ENCODE measurements at places on chromosomes 11 and 22.

DNA sequence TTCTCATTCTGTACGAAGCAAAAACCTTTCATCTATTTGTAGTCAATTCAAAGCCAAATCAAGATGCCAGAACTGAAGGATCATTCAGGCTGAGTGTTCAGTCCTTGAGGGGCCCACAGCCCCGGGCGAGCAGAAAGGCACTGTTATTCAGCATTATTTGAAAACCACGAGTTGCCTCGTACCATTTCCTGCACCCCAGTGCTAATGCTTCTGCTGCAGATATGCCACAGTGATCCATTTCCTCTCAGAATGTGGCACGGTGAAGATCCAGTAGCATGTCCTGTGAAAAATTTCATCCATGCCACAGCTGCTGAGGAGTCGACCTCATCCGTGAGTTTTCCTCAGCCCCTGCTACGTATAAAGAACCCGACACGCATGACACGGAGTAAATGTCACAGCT lies 85.4 kb downstream of the OSBP2 start:
- DNase-seq: no peak

GRCh38 chr11:75510004-75510722 lies 15.6 kb downstream of the GDPD5 start:
- DNase-seq: no peak

GRCh38 chr11:64305691-64306562 lies 603 bp downstream of the ESRRA start:
- peak; percentile 61 for DNase-seq

- no peak for DNase-seq
Observed at GRCh38 chr22:50303848-50304527, 3.5 kb downstream of the PLXNB2 start.

DNA sequence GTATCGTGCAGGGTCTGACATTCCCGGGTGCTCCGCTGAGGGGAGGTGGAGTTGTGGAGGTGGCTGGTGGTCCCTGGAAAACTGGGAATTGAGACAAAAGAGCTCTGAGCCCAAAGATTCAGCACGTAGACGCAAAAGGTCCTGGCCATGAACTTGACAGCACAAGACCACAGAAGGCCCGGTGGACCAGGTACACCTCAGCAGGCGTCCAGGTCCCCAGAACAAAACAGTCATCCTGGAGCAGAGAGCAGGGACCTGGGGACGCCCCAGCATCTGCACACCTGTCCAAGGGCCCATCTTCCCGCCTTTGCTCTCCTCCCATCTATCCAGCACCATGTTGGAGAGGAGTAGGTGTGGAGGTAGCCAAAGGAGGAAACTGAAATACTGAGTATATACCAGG lies 13.8 kb upstream of the MB start:
- no peak for DNase-seq

GRCh38 chr22:44395118-44396005 lies 82.6 kb upstream of the SHISAL1 start:
- DNase-seq: no peak

GRCh38 chr11:111697933-111698371 lies 68.2 kb downstream of the PPP2R1B start:
- no peak for DNase-seq

- no peak for DNase-seq
Observed at GRCh38 chr11:118957968-118958367, 1.9 kb downstream of the UPK2 start.

DNA sequence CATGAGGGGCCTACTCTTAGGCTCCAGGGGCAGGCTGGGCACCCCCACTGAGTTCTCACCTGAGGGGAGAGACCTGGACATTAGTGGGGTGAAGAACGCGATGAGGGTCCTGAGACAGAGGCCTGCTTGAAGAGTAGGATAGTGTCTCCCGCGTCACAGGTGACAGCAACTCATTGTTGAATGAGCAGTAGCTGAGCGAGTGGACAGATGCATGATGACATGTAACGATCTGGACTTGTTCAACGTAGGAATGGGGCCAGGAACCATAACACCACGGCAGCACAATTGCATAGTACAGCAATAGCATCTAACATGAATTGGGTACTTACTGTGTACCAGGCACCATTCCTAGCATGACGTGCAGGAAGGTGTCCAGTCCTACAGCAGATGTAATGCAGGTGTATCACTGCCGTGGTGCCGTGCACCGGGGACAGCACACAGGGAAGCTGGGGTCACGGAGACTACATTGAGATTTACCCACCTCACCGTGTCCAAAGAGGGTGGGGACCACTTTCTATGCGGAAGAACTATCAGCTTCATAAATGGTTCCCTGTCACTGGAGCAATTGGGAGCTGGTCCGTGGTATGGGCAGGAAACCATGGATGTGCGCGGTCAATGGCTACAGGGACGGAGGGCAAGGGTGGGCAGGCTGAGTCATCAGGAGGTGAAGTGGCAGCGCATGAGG lies 1019.1 kb downstream of the TBC1D22A start:
- no peak for DNase-seq

GRCh38 chr11:64131683-64132190 lies 34.2 kb downstream of the MACROD1 start:
- no peak for DNase-seq

- no peak for DNase-seq
Observed at GRCh38 chr22:22605074-22605404, 39.4 kb upstream of the GGTLC2 start.

DNA sequence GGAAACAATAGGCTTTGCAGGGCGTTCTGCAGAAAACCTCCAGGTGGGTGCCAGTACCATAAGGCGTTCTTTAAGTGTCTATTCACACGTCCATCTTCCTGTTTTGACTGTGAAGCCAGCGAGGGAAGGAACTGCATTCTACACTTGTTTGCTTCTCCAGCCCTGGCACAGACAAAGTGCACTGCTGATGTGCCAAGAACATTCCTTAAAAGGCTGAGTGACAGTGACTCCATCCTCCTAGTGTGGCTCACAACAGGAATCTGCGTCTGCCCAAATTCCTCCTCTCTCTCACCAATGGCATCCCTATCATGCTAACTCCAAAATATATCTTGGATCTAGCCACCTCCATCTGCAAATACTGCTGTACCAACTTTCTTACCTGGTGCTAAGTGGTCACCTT lies 407.4 kb upstream of the SYN3 start:
- DNase-seq: no peak

DNA sequence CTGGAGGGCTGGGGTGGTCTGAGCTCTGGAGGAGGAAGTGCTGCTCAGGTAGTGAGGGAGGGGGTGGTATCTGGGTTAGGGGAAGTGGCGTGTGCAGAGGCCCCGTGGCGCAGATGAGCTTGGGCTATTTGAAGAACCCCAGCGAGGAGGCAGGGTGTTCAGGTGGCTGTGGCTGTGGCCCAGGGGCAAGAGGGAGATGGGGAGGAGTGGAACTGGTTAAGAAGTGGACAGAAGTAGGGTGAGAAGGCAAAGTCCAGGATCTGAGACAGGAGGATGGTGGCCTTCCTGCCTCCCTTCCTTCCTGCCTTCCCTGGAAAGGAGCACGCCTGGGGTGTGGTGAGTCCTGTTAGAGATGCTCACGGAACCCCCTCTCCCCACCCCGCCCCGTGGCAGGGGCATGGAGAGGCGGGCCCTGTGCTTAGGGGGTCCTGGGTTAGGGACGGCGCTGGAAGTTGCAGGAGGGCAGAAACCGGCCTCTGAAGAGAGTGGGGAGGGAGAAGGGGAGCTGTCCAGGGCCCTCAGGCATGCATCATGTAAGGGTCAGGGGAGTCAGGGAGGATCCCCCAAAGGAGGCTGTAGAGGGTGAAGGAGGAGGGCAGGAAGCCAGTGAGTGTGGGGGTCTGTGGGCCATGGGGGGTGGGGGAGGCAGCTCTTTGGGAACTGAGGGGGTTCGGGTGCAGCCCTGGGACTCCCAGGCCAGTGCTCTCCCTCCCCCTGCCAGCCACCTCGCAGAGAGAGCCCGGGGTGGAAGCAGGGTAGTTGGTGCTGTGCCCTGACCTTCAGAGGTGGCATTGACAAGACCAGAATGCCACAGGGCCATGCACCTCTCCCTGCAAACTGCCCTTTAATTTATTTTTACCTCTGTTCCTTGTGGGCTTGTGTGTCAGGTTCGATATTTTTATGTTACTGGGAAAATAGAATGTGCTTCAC lies 63.7 kb upstream of the PARVG start:
- DNase-seq: no peak

DNA sequence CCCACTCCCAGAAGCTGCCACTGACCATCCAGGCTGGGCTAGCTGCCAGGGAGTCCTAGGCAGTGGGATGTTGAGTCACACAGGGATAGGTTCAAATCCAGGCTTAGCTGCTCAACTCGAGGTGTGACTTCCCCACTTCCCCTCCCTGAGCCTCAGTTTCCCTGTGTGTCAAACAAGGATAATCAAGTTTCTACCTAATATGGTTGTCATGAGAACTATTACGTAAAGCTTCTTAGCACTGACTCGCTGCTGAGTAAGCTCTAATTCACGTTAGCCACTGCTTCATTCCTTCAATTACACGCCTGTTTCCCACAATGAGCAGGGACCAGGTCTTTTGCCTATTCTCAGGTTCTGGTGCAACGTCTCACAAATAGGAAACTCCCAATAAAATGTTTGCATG lies 67.7 kb downstream of the SEZ6L start:
- DNase-seq: no peak

GRCh38 chr11:10534316-10534715 lies 6.7 kb downstream of the RNF141 start:
- no peak for DNase-seq

GRCh38 chr11:121669422-121669821 lies 216.7 kb upstream of the SORL1-AS1 start:
- DNase-seq: no peak

DNA sequence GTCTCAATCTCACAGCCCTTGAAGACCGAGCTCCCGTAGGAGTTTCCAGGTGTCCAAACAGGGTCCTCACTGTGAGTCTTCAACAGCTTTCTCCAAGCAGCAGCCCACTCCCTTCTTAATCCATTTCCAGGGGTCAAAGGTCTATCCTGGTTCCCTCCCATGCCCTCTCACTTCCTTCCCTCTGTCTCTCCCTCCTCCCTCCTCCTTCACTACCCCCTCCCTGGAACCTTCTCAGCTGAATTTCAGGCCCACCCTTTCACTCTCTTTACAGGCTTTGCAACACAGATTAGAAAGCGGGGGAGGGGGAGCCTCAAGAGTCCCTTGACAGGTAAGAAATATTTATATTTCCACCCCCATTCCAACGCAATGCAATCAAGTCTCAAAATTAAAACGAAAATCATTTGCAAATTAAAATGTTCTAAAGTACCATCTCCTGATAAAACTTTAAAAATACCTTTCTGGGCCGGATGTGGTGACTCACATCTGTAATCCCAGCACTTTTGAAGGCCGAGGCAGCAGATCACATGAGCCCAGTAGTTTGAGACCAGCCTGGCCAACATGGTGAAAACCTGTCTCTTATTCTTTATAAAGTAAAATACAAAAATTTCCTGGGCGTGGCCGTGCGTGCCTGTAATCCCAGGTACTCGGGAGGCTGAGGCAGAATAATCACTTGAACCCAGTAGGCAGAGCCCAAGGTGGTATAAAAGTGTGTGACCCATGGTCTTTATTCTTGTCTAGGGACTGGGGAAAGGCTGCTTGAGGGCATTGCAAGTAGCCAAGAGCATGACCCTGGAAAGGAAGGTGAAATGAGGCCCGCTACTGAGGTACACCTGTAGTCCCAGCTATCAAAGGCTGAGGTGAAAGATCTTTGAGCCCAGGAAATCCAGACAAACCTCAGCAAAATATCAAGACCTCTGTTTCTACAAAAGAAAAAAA lies 865 bp upstream of the ZNF280A start:
- no peak for DNase-seq

GRCh38 chr11:119222308-119222707 lies 16.2 kb downstream of the CBL start:
- DNase-seq: no peak

GRCh38 chr11:830295-831117 lies 2.2 kb upstream of the CD151 start:
- DNase-seq: no peak

GRCh38 chr22:37030560-37031281 lies 11.2 kb downstream of the MPST start:
- no peak for DNase-seq

DNA sequence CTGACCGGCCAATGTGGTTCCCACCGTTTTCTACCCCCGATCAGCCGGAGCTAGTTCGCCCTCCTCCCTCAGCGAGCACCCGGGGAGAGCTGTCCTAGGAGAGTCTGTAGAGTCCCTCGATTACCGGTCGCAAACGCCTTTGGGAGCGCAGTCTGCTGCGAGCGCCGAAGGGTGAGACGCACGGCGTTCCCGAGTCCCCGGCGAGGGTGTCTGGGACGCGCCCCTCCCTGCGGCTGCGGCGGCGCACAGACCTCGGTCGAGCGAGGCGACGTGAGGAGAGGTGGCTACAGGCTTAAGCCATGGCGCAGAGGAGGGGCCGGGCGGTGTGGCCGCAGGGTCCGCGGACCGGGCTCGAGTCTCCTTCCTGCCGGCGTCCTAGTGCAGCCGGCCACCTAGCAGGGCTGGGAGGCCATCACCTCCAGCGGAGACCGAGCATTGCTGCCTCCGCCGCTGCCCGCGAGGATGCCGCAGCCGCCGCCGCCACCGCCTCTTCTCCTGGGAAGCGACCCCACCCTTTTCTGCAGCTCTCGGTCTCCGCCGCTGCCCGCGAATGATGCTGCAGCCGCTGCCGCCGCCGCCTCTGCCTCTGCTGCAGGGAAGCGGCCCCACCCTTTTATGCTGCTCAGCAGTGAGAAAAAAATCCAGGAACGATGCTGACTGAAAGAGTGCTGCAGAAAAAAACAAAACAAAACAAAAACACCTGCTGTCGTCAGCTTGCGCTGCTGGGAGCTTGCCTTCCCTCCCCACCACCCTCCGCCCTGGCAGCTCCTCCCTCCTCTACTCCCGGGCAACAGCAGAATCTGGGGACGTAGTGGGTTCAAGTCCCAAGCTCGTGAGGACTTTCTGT lies at the start of gene MAP6:
Gene MAP6, minus strand, starts transcription at position 588 of the 847 bp plus-strand sequence. CDS start 669 bp downstream, outside the sequence.
- DNase-seq: no peak

DNA sequence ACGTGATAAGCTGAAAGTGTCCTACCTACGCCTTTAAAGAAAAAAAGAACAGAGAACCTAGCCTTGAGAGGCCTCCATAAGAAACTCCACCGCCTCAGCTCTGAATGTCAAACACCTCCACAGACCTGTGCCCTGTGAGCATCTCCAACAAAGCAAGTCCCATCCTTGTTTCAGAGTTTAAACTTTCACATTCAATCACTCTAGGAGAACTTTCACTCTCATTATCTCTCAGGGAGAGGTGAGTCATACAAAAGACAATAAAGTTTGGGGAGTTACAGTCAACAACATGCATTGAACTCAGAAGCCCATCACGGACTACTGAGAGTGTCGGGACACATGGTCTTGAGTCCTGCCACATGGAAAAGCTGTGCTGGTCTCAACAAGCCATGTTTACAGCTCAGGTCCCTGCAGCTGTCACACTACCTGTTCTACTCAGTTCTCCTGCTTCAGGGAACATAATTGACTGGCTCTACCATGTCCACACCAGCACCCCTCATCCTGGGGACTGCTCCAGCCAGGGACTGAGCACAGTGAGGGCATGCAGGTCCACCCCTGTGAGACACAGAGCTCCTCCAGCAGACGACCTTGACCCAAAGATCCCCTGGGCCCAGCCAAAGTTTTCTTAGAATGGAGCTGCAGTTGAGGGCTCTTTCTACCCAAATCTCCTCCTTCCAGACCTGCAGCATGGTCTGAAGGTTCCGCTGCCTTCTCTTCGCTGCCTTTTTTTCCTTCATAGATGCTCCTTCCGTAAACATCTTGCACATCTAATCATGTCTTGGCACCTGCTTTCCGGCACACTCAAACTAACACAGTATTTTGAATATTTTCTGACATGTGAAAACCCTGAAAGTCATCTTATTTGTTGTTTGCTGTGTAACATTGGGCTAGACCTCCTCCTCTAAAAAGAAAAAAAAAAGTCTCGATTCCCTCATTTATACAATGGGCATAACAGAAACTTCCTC lies 114.9 kb downstream of the ETS1 start:
- DNase-seq: no peak
